ENCODE measurements at places on chromosomes 2 and 18.

DNA sequence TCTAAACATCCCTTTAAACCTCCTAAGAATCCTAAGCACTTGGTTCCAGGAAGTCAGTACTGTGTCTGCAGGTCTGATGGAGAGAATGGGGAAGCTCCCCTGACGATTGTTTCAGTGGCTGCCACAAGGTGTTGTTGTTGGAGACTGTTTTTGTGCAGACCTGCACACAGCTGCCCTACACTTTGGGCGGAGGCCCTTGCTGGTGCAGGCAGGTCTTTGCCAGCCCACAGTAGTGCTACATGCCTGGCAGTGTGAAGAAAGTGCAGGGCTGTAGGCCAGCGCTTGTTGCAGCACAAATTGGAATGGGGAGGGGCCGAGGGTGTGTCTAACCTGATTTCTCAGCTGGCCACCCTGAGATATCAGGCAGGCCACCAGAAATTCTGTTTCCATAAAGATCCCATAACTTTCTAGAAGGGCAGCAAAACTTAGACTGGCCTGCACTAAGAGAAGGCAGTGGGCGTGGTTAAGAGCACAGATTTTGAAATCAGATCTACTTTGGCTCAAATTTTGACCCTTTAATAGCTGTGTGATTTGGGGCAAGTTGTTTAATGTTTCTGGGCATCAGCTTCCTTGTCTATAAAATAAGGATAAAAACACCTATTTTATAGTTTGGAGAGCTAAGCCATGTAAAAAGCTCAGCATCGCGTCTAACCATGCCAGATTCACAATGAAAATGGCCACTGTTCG is 83.7 kb upstream of the SLC1A4 start:
- no peaks in the 10 kb centered on the region for H3K36me3 ChIP-seq
- H3K27me3 ChIP-seq, result no peaks in the 10 kb centered on the region
- H3K27ac ChIP-seq, result no peak overlapping the region
- DNase-seq, result peak; percentile 78
- peaks cover 14% of the 10 kb centered on the region for H3K4me1 ChIP-seq

- DNase-seq, result no peak
- no peaks in the 10 kb centered on the region for H3K4me1 ChIP-seq
- no peaks in the 10 kb centered on the region for H3K27me3 ChIP-seq
- no peaks in the 10 kb centered on the region for H3K36me3 ChIP-seq
- no peak overlapping the region for H3K27ac ChIP-seq
- no peak overlapping the region for H3K4me3 ChIP-seq
Measured at GRCh38 chr2:178542569-178542968, 62.3 kb downstream of the PLEKHA3 start.

DNA sequence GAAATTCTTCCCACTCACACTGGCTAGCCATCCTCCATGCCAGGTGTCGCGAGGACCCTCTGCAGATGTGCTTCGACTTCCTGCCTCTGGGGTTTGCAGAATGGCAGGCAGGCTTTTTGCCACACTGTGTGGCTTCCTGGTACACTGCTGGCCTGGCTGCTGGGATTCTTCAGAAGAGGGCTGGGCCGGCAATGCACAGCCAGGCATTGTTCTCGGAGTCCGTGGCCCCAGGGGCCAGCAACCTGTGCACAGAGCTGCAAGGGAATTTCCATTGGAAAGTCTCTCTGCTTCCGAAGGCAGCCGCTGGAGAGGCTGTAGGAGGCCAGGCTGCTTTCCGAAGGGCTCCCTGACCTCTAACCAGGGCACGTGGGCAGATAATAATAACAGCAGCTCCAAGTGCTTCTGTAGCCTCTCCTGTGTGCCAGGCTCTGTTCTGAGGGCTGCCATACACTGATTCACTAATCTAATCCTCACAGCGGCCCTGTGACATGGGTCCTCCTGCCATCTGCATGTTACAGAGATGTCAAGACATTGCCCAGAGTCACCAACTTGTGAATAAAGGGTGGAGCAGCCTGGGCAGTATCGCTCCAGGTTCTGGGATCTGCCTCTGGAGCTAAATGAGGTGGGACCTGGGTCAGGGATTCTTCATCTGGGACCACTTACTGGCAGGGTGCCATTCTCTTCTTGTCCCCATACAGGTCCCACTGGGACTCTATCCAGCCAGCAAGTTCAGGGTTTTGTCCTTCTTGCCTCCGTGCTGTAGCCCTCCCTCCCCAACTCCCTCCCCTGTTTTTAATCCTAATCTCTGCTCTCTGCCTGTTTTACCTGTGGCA is 5.0 kb downstream of the LDLRAD4 start:
- peaks cover 49% of the 10 kb centered on the region for H3K4me1 ChIP-seq
- H3K36me3 ChIP-seq, result no peaks in the 10 kb centered on the region
- no peak overlapping the region for H3K4me3 ChIP-seq
- peak overlapping the region; percentile 29 for H3K27ac ChIP-seq
- DNase-seq, result no peak

- H3K36me3 ChIP-seq, result no peaks in the 10 kb centered on the region
- no peak overlapping the region for H3K27ac ChIP-seq
- H3K4me1 ChIP-seq, result no peaks in the 10 kb centered on the region
- no peak for DNase-seq
- no peaks in the 10 kb centered on the region for H3K27me3 ChIP-seq
Measured at GRCh38 chr2:14433946-14434495, 198.5 kb upstream of the LRATD1 start.

GRCh38 chr2:128348701-128349100 is 30.0 kb upstream of the HS6ST1 start:
- no peak overlapping the region for H3K27ac ChIP-seq
- no peaks in the 10 kb centered on the region for H3K4me1 ChIP-seq
- DNase-seq, result no peak
- no peaks in the 10 kb centered on the region for H3K36me3 ChIP-seq
- no peaks in the 10 kb centered on the region for H3K27me3 ChIP-seq

DNA sequence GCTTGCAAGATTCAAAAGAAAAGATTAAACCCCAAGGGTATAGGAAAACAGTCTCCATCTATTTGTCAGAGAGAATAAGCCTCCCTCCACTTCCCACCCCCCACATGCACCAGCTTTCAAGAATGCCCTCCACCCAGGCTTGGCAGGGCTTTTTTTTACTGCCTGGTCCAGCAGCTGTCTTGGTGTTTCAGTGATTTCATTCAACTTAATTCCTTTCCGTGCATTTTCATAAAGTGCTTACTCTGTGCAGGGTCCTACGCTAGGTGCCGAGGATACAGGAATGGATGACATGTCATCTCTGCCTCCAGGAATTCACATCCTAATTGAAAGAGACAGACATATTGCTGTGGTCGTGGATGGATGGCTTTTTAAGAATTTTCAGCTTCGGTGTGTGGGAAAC is 117.9 kb downstream of the LRATD1 start:
- DNase-seq, result no peak
- no peaks in the 10 kb centered on the region for H3K4me1 ChIP-seq
- no peak overlapping the region for H3K4me3 ChIP-seq
- no peaks in the 10 kb centered on the region for H3K36me3 ChIP-seq
- no peaks in the 10 kb centered on the region for H3K27me3 ChIP-seq
- H3K27ac ChIP-seq, result no peak overlapping the region

GRCh38 chr2:111139637-111140317 is 19.1 kb downstream of the BCL2L11 start:
- no peaks in the 10 kb centered on the region for H3K36me3 ChIP-seq
- H3K27me3 ChIP-seq, result no peaks in the 10 kb centered on the region
- no peak overlapping the region for H3K27ac ChIP-seq
- H3K4me3 ChIP-seq, result no peak overlapping the region
- no peaks in the 10 kb centered on the region for H3K4me1 ChIP-seq

DNA sequence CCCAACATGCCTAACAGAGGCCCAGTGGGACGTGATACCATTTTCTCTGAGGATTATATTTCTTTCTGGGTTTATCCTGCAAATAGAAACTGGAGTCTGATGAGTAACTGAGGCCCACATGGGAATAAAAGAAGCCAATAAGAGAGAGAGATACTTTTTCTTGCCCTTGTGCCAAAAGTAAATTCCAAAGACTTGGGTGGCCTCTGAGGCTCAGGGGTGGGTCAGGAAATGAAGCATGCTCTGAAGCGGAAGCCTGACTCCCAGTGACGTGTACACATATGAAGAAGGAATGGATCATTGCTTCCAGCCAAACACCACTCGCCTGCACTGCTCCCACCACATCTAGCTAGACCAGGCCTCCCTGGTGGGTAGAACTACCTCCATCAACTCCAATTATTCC is 273.6 kb upstream of the NCKAP5 start:
- no peaks in the 10 kb centered on the region for H3K27me3 ChIP-seq
- H3K4me3 ChIP-seq, result no peak overlapping the region

DNA sequence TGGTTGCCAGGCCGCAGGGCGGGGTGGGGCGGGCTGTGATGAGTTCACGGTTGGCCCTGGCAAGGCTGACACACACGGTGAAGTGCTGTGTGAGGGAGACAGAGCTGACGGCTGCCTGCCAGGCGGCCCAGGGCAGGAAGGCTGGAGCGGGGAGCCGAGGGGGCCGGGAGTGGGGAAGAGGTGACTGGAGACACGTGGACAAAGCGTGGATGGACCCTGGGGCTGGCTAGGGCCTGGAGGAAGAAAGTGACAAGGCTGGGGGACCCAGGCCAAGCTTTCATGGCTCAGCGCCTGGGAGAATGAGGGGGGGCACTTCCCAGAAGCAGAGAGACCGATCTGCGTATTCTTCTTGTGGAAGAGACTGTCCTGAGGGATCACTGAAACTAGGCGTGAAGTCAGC is 123.2 kb downstream of the DYSF start:
- no peak overlapping the region for H3K4me3 ChIP-seq
- no peaks in the 10 kb centered on the region for H3K27me3 ChIP-seq
- H3K4me1 ChIP-seq, result no peaks in the 10 kb centered on the region
- no peak overlapping the region for H3K27ac ChIP-seq
- H3K36me3 ChIP-seq, result no peaks in the 10 kb centered on the region

- H3K4me1 ChIP-seq, result no peaks in the 10 kb centered on the region
- H3K27me3 ChIP-seq, result no peaks in the 10 kb centered on the region
- H3K4me3 ChIP-seq, result no peak overlapping the region
- no peak overlapping the region for H3K27ac ChIP-seq
- no peaks in the 10 kb centered on the region for H3K36me3 ChIP-seq
- DNase-seq, result no peak
Measured at GRCh38 chr2:199696048-199696447, 154.9 kb downstream of the FTCDNL1 start.

DNA sequence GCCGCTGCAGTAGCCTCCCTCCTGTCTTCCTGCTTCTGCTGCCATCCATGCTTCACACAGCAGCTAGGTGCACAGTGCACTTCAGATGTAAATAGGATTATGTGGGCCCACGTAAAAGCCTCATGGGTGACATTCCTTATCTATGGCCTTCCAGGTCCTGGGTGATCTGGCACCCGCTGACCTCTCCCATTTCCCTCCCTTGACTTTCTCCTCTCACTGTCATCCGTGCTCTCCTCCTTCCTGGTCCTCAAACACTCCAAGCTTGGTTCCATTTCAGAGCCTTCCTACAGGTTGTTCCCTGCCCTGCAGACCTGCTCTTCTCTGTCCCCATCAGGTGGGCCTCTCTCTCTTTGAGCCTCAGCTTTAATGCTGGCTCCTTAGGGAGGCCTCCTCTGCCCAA is 4.0 kb upstream of the SMYD5 start:
- H3K27ac ChIP-seq, result no peak overlapping the region
- no peaks in the 10 kb centered on the region for H3K36me3 ChIP-seq
- DNase-seq, result no peak
- H3K4me1 ChIP-seq, result no peaks in the 10 kb centered on the region
- H3K4me3 ChIP-seq, result no peak overlapping the region
- no peaks in the 10 kb centered on the region for H3K27me3 ChIP-seq

DNA sequence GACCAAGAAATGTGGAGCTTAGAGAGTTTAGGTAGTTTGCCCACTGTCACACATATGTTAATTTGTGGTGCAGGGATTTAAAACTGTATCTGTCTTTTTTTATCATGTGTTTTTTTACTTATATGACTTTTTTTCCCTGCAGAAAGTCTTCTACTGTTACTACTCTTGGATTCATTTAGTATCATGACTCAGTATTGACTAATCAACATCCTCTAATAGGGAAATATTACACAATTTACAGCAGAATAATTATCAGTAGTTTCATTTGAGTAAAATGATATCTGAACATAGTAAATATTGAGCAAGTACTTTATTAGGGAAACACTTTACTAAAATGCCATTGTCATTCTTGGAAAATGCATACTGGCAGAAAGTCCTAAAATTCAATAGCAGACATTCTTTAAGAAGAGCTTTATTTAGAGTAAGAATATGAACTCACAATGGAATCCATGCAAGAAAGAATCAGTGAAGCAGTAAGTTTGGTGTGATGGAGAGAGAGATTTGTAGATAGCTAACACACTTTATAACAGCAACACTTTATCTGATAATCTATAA is 425.9 kb upstream of the SLC8A1 start:
- no peak overlapping the region for H3K4me3 ChIP-seq
- H3K27ac ChIP-seq, result no peak overlapping the region
- no peaks in the 10 kb centered on the region for H3K27me3 ChIP-seq
- no peak for DNase-seq

DNA sequence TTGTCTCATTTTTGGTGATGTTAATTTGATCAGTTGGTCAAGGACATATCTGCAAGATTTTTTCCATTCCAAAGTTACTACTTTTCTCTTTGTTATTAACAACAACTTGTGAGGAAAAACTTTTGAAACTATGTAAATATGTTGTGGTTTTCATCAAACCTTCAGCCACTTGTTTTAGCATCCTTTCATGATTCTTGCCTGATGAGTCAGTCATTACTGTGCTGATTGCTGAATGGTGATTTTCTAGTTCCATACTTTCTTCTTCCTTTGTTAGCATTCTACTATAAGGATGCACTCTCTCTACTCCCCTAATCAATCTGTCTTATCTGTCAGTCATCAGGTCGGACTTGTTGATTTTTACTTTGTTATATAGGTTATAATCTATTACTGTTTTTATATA is 10.9 kb downstream of the TMEM87B start:
- H3K27ac ChIP-seq, result no peak overlapping the region
- H3K4me1 ChIP-seq, result no peaks in the 10 kb centered on the region
- H3K36me3 ChIP-seq, result peaks cover 4% of the 10 kb centered on the region
- H3K27me3 ChIP-seq, result no peaks in the 10 kb centered on the region
- no peak for DNase-seq
- no peak overlapping the region for H3K4me3 ChIP-seq

- no peak for DNase-seq
- no peaks in the 10 kb centered on the region for H3K27me3 ChIP-seq
- H3K36me3 ChIP-seq, result no peaks in the 10 kb centered on the region
- H3K4me3 ChIP-seq, result no peak overlapping the region
- no peak overlapping the region for H3K27ac ChIP-seq
Measured at GRCh38 chr2:207115715-207116364, 49.9 kb downstream of the KLF7 start.

- H3K27ac ChIP-seq, result no peak overlapping the region
- no peaks in the 10 kb centered on the region for H3K36me3 ChIP-seq
- no peak for DNase-seq
- H3K4me1 ChIP-seq, result no peaks in the 10 kb centered on the region
Measured at GRCh38 chr2:73776381-73776780, 3.5 kb downstream of the DUSP11 start.

- no peaks in the 10 kb centered on the region for H3K4me1 ChIP-seq
- no peak overlapping the region for H3K27ac ChIP-seq
- DNase-seq, result no peak
- H3K27me3 ChIP-seq, result no peaks in the 10 kb centered on the region
- no peaks in the 10 kb centered on the region for H3K36me3 ChIP-seq
Measured at GRCh38 chr2:103155308-103155707, 393.5 kb downstream of the TMEM182 start.

All from right lobe of liver (tissue), 6 donors.